ENCODE measurements at places on chromosomes 5 and 9. TPM values are rescaled to one million over a fixed set of nuclear protein-coding genes. Genes with fewer than 3 reads are reported as not detected.

- no peak for DNase-seq
These were observed 120.2 kb upstream of the FSTL4 start for GRCh38 chr5:133732536-133732935.

DNA sequence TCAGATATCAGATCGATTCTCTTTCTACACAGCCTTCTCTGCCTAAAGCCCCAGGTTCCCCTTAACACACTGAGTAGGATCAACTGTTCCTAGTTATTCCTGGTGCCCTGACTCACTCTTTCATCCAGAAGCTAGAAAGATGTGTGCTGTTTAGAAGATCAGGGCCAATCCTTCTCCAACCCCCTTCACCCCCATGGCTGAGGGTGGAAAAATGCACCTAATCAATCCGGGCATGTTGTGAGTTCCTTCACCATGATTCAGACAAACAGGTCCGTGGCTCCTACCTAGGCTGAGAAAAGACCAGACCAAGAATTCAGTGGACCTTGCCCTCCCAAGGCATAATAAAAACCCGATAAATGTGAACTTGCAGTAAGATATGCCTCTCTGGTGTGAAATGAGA lies 85.4 kb upstream of the EQTN start:
- DNase-seq, result no peak

DNA sequence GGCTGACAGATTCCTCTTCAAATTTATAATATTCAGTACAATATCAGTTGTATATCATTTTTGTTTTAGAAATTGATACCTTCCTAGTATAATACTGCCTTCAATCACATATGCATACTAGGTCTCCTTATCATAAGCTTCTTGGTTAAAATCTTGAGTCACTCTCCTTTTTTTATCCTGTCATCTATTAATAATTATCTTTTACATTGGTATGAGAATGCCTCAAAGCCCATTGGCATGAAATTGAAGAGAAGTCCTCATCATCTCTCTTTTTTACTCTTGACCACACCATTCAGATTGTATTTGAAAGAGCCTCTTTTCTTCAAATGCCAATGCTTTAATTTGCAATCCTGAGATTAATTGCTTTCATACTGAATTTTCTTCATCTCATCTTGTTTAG lies 810.3 kb downstream of the BRINP1 start:
- no peak for DNase-seq

Gene SLC4A9
- polyA plus RNA-seq, result not detected

Gene AHRR
- polyA plus RNA-seq, result 37.1 TPM
